ENCODE measurements at places on chromosomes 13 and 19. TPM values are rescaled to one million over a fixed set of nuclear protein-coding genes. Genes with fewer than 3 reads are reported as not detected.

Gene GIPC3
- total RNA-seq, result under 0.01 TPM

Gene PSG6
- not detected for total RNA-seq

Gene ZNF829
- total RNA-seq, result 4.0 TPM

Gene TMEM150B
- total RNA-seq, result 0.29 TPM

Gene PTH2
- total RNA-seq, result not detected

Gene BRCA2
- 4.7 TPM for total RNA-seq

Gene SMIM44
- not detected for total RNA-seq

Gene CLDND2
- not detected for total RNA-seq

Gene NFIX
- 114 TPM for total RNA-seq

Gene ACP7
- not detected for total RNA-seq

Gene OCEL1
- 3.3 TPM for total RNA-seq

Gene CDC37
- total RNA-seq, result 131 TPM

Gene SOX1
- not detected for total RNA-seq

Gene SLC5A5
- total RNA-seq, result under 0.01 TPM

Gene EPS8L1
- total RNA-seq, result 1.1 TPM

Gene ICAM5
- under 0.01 TPM for total RNA-seq

Gene KLHL1
- total RNA-seq, result not detected

Gene CRB3
- not detected for total RNA-seq

Gene ZNF579
- total RNA-seq, result 6.9 TPM

Gene AMH
- under 0.01 TPM for total RNA-seq

Gene PROZ
- not detected for total RNA-seq

Gene LHB
- total RNA-seq, result not detected

Gene ELANE
- total RNA-seq, result 0.36 TPM

Gene FBXO27
- total RNA-seq, result 4.7 TPM

Gene TINCR
- total RNA-seq, result under 0.01 TPM

Gene EBPL
- total RNA-seq, result 26.1 TPM
